COR-L47 (cell line): ENCODE measurements at places on chromosomes 1 and 21.

GRCh38 chr1:32798191-32798590 lies 19.0 kb downstream of the YARS1 start:
- no peak for DNase-seq

GRCh38 chr1:45442272-45442671 lies 48.7 kb downstream of the TESK2 start:
- DNase-seq: no peak

DNA sequence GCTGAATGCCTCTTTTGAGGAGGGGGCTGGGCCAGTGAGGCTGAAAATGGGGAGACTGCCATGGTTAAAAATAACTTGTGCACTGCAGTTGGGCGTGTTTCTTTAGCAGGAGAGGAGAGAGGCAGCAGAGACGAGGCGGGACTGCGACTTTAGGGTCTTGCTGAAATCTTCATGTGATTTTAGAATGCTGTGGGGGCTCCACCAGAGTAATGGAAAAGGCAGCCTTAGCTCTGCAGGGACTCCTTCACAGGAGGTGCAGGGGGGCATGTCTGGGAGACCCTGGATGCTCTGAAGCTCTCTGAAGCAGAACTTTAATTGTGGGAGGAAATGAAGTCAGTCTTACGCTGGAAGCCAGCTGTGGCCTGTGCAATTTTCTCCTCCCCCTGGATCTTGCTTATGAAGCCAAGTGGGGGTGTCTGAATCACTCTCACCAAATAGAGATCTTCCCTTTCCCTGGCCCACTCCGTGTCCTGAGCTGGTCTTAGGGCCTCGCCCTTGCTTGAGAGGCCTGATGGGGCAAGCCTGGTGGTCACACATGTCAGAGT lies 60.8 kb downstream of the NDUFS5 start:
- DNase-seq: no peak

- DNase-seq: no peak
These were observed 141.4 kb downstream of the SYT2 start for GRCh38 chr1:202568826-202569225.

- DNase-seq: no peak
These were observed 3.8 kb upstream of the NCMAP start for GRCh38 chr1:24551960-24552571.

DNA sequence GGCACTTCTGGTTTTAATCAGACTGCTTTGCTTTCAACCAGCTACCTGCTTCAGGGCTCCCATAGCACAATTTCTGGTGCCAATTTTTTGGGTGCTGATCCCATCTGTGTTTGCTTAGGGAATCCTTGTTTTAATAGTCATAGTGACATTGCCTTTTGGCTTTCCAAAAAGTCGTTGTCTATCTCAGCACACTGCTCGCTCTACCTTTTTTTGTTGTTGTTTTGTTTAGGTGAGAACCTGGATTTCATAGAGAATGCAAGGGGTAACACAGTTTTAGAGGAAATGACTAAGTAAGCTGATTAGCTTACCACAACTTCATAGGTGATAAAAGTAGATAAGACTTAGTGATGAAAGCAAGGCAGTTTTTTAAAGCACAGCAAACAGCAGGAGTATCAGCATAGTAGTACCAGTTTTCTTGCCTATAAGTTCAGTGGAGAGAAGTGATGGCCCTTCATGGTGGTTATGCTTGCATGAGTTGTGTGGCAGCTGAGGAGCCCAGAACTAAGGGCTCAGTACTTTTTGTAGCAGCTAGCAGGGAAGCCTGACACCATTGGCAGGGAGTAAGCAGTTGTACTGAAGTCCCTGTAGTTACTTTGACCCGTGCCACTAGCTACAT lies 31.3 kb downstream of the NEK7 start:
- no peak for DNase-seq

DNA sequence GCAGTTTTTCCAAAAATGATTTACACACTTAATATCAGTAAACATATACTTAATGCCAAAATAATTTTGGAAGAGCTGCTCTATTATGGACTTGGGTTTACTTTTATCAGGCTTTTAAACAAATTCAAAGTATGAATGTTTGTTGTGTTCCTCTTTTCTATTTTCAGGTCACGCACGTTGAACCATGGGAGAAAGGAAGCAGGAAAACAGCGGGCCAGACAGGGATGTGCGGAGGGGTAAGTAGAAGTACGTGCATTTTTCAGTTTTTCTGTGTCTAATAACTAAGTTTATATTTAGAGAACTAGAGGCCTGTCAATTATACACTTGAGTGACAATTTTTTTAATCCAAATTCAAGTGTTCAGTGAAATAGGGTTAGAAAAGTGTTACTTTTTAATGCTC lies 3.4 kb downstream of the PRPF38B start:
- DNase-seq: no peak

DNA sequence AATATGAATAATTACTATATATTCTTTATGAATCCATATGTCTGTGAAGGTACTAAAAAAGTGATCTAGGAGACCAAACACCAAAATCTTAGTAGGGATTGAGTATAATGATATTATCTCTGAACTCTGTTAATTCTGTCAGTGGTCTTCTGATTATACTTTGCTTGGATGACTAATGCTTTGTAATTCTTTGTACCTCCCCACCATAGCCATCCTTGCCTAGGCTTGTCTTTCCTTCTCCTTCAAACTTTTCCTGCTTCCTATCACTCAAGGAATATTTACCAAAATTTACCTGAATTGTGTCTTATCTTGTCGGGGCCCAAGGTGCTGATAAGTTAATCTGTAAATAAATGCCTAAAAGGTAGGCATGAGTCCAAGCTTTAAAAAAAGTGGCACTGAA lies 845 bp upstream of the RGS5 start:
- DNase-seq: no peak

DNA sequence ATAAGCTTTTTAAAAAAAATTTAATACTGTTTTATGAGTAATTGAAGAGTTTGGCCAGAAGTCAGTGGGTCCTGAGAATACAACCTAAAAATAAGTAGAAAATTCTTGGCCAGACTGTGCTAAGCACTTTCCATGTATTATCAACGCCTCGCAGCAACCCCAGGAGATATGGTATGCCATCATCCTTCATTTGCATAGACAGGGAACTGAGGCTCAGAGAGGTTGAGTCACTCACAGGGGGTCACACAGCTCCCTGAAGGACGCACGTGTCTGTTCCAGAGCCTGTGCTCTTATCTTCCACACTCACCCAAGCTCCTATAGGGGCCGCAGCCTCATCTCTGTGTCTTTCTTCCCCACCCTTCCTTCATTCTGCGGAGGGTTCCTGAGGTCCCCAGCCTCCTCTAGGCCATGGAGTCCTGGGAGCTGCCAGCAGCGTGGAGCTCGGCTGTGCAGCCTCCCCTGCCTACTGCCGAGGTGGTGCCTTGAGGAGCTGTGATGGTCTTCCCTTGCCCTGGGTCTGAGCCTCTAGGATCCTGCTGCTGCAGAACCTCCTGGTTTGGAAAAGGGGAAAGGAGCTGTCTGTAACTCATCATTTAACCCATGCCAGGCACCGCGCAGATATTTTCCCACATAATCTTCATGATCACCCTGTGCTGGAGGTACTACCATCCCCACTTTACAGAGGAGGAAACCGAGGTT lies 30.3 kb upstream of the ECE1 start:
- no peak for DNase-seq

DNA sequence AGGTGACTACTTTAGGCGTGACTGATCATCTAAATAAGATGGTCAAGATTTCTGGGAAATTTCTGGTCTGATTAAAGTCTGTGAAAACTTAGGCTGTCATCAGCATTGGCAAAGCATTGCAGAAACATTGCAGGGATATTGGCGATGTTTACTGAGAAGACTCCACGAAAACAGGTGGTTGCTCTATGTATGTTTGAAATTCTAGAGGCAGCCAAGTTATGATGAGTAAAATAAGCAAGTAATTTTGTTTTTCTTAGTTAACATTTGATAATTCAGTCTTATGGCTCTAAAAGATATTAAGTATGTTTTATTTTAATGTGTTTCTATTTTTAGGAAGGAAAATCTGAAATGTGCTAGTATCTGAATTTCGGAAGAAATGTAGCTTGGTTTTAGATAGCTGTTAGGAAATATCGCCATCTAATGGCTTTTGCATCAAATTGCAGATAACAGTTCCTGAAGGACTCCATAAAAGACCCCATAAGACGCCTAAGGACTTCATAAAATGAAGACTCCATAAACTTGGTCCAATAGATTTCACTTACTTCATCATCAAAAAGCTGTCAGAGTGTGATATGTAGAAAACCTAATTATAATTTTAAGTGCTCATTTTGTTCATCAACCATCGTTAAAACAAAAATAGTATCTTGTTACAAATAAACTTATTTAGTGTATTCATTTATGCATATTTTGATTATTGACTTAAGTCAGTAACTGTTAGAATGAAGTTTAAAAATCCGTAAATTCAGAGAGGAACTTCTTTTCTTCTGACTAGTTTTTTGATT lies 344.6 kb downstream of the RYR2 start:
- no peak for DNase-seq

DNA sequence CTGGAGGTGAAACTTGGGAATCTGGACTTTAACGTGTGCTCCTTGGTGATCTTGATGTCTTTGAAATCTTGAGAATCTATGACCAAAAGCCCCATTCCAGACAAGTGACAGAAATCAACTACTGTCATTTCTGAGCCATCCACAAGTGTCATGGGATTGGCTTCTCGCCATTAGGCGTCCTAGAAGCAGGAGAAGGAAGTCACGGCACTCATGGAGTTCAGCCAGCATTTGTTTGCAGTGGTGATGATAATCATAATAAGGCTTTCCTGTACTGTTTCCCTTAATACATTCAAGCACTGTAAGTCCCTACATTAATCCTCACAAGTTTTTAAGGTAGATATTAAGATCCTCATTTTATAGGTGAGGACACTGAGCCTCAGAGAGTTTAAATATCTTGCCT lies 11.9 kb downstream of the F5 start:
- DNase-seq: no peak

- no peak for DNase-seq
These were observed 52.8 kb upstream of the USP25 start for GRCh38 chr21:15676935-15677334.

GRCh38 chr1:97088391-97088790 lies 366.8 kb downstream of the PTBP2 start:
- DNase-seq: no peak

- no peak for DNase-seq
These were observed 12.2 kb upstream of the NEK2 start for GRCh38 chr1:211687462-211688215.

- no peak for DNase-seq
These were observed 26.9 kb downstream of the PLEKHO1 start for GRCh38 chr1:150176593-150176992.

GRCh38 chr1:6109688-6110087 lies 64.0 kb downstream of the KCNAB2 start:
- DNase-seq: no peak

DNA sequence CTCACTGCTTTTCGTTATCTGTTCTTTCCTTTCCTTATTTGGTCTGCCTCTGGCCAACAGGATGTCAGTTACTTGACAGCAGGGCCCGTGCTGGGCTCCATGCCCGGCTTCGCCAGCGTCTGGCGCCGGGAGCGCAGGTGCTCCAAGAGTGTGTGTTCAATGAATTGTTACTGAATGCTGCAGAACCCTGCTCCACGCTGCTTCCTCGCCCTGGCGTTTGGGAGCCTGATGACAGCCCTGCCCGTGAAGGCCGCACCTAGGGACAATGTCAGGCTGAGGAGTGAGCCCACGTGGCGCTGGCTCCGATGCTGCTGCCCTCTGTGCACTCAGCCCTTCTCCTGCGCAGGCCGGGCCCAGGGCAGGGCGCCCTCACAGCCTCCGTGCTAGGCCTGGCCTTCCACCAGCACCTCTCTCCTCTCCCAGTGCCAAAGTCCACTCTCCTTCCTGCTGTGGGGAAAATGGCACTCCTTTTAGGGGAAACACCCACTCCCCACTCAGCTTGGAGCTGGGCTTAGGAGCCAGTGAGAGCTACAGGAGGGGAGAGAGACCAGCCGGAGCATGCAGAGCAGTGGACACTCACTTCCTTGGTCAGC lies 51.4 kb downstream of the ACBD3 start:
- peak; percentile 90 for DNase-seq

- DNase-seq: no peak
These were observed 12.6 kb downstream of the ETS2 start for GRCh38 chr21:38818325-38818723.

DNA sequence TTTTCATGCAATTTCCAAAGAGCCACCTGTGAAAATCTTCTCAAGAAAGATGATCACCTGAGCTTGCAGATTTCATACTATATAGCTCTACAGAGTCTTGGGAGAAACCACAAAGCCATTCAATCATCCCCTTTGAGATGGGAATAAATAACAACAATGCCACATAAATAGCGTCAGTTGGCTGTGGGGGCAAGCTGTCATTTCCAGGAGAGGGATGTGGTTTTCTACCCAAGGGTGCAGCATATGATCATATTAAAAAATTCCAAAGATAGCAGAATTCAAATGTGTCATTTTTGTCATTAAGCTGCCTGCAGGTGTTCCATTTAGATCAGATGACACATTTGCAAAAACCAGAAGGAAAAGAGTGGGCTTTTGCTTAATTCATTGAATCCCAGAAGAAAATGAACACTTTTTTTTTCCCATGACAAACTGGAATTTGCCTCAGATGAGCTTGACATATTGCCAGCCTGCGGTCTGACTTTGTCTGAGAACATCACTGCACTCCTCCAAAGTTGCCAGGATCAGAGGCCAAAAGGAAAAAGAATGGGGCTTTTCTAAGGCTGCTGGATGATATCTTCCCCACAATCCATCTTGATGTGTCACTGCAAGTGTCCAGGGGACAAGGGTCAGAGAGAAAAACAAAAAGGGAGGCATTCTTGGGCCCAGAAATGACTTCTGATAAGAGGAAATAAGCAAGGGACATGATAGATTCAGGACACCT lies 314.1 kb upstream of the USP25 start:
- no peak for DNase-seq

DNA sequence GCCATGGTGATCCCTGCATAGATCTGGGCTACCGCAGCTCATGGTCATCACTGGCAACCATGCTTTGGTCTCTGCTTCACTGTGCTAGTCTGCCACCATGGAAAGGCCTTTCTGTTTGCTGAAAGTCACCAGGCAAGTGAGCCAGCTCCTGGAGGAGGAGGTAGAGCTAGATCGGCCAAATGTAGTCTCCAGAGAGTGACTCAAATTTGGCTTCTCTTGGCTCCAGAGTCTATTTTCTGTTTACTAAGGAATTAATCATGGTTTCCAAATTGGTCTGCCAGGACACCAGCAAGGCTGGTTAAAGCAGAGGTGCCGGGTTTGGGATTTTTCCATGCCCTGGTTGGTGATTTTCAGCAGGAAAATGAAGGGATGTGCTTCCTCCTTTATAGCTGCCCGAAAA lies 52.7 kb upstream of the IVNS1ABP start:
- no peak for DNase-seq

DNA sequence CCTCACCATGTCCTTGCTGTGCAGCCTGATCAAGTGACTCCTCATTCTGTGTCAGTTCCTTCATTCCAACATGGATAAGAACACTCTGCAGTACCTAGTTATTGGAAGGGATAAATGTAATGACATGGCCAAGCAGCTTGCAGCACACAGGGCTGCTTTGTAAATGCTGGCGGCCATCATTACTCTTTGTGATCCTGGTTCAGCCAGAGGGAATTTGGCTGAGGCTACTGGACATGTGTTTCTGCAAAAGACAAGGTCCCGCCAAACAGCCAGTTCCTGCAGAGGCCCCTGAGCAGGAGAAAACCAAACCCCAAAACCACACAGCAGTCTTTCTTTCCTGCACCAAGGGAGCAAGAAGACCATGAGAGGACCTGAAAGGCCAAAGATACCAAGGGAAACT lies 495.8 kb downstream of the AJAP1 start:
- no peak for DNase-seq
